ENCODE measurements at places on chromosomes 3 and 15.

- DNase-seq: no peak
Observed at GRCh38 chr3:10361375-10361774, 40.5 kb upstream of the SEC13 start.

GRCh38 chr15:80367661-80368060 is 36.5 kb upstream of the ARNT2 start:
- no peak for DNase-seq

GRCh38 chr15:78695854-78696253 is 54.8 kb upstream of the CHRNB4 start:
- no peak for DNase-seq

DNA sequence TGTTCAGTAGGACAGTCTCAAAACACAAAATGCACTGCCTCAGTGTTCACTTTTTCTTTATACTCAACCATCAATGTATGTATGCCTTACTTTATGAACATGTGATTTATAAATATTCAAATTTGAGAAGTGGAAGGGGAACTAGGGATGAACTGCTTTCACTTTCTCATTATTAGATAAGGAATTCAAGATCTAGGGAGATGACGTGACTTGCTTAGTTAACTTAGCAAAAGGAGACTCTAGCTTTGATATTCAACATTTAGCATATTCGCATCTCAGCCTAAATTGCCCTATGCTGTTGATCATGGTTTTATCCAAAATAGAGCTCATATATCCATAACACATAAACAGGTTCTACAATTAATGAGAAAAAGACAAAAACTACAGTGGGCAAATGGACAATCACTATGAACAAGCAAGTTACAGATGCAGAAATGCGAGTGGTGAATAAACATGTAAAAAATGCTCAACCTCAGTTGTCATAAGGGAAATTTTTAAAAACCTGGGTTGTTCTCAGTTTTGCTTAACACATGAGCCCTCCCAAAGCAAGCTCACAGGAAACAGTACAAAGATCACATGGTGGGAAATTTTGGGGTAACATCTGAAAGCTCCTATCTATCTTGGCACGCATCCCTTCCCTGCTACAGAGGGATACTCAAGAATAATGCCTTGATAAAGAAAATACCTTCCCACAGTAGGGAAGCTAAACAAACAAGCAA is 269.8 kb downstream of the THRB start:
- DNase-seq: no peak

DNA sequence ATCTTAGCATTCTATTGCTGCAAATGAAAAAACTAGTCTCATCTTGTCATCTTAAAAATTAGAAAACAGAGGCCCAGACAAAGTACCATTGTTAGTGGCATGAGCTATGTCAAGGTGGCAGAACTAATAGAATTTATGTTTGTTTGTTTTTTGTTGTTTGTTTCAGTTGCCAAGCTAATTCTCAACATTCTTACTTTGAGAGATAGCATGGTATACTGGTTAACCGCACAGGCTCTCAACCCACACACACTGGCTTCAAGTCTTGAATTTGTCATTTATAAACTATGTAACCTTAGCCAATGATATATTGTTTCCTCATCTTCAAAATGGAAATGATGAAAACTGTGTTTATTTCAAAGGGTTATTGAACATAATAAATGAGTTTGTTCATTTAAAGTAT is 367.6 kb upstream of the PLSCR5 start:
- DNase-seq: no peak

- no peak for DNase-seq
Observed at GRCh38 chr3:196645096-196645495, 5.6 kb downstream of the NRROS start.

DNA sequence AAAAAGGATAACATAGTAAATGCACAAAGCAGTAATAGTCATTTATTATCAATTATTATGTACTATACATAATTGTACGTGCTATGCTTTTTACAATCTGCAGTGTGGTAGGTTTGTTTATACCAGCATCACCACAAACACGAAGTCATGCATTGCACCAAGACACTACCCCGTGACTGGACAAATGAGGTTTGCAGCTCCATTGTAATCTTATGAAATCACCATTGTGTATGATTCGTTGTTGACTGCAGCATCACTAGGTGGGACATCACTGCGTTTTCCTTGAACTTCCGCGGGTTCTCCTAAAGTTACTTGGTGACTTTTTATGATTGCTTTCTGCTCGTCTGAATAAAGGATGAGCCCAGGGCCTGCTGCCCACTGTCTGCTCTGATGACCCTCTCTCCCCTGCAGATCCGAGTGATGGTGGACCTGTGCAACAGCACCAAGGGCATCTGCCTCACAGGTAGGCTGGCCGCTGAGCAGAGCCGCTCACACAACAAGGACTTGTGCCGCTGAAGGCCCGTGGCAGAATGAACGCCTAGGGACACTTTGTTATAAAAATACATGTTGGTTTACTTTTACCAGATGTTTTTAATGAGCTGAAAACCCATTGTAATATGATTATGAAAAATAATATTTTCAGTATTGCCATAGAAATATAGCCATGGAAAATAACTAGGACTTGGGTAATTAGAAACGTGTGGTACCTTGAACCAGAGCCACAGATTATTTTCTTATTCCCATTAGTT is 35.8 kb downstream of the GLDN start:
- no peak for DNase-seq

GRCh38 chr3:67470207-67470606 is 184.2 kb downstream of the SUCLG2 start:
- DNase-seq: no peak

DNA sequence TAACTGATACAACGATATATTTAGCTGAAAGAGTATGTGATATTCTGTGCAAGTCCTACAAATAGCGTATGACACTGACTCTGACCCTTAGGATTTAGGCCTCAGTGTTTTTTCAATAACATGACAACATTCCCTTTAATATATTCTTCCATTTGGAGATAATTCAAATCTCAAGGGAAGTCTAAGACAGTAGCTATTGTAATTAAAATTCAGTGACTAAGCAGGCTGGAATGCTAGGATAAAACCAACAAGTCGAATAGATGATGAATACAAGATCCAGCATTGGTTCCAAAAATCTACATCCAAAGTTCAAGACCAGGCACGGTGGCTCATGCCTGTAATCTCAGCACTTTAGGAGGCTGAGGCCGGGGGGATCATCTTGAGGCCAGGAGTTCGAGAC is 56.2 kb downstream of the QTRT2 start:
- DNase-seq: no peak

DNA sequence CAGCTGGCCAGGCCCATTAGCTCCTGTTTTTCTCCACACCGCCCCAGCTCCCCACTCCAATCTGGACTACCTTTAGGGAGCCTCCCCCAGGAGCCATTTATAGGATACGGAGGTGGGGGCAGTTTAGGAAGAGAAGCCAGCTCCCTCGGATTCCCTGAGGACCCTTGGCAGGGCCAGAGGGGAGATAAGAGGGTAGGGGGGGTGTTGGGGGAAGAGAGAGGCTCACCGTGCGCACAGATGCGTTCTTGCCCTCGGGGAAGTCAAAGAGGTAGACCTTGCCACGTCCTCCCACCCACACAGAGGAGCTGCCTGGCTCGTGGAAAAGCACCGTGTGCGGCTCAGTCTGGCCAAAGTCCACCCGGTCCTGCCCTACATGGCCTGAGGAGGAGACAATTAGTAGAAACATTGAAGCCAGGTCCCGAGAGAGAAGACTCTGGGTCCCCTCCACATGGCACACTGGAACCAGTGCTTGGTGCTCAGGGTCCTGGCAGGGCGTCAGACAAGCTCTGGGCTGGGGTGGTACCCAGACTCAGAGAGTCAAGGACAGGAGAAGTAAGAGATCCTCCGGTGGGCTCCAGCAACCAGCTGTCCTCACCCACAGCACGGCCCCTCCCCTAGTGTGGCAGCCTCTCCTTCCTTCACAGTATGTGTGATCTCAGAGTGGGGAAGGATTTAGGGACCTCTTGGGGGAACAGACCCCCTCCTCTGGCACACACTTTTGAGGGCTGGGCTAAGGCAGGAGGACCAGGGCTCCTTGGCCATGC is 15.0 kb downstream of the SEMA7A start:
- DNase-seq: no peak

DNA sequence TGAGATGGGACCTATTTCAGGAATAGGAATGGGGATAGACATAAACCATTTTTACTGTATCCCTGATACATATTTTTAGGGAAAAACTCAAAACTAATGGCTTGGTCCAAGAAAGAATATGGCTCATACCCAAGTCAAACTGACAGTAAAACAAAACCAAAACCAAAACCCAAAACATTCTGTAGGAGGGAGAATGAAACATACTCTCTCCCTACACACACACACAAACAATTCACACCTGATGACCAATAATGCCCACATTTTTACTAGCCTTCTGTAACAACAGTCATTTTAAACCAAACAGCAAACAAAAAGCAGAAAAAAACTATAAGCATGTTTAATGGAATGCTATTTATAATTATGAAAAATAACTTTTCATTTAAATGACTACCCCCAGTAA is 74.9 kb downstream of the NBEAL2 start:
- DNase-seq: no peak

DNA sequence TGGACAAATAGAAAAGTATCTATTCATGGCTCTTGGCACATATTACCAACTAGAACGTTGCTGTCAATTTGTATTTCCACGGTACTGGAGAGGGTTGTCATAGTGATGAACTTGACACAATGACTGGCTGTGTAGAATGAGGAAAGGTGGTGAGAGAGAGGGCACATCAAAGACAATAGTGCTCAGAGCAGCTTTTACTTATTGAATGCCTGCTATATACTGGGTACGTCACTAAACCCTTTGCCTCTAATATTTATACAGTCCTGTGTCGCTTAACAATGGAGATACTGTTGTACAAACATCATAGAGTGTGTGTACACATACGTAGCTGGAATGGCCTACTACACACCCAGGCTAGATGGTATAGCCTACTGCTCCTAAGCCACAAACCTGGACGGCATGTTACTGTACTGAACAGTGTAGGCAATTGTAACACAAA is 8.3 kb downstream of the TMPRSS7 start:
- no peak for DNase-seq

- peak; percentile 61 for DNase-seq
Observed at GRCh38 chr3:63351159-63352007, 73.3 kb downstream of the SYNPR start.

DNA sequence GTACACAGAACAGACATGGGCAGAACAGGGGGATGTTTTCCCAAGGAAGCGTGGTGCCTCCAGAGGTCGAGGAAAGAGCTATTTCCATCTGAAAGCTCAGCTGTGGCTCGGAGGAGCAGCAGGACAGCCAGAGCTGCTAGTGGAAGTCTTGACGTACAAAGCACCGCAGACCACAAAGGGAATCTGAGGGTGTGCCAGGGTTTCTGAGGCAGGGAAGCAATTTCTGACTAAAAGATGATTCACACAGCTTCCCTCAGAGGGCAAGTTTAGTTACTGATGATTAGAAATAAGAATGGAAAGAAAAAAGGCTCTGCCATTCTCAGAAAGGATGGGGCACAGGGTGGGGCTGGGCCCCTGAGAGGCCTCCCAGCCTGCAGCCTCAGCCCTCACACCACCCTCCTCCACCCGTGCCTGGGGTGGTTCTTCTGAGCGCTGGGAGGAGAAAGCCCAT is 45.8 kb upstream of the SEC13 start:
- DNase-seq: peak; percentile 83

DNA sequence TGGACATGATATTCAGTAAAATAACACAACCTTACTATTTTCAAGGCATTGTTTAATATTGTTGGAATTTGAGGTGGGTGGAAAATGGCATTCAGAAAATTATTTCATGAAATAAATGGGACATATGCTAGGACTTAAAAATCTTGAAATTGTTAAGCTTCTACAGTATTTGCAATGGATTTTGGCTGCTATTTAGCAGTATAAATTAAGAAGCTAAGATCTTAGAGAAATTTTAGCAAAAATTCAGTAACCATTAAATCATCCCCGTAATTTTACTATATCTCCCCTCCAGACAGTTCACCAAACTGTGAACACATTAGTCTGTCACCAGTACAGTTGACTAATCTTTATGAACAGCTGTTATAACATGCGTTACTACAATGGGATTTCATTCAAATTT is 8.2 kb downstream of the DIPK2A start:
- no peak for DNase-seq

GRCh38 chr15:37984368-37984767 is 49.9 kb downstream of the TMCO5A start:
- no peak for DNase-seq

- no peak for DNase-seq
Observed at GRCh38 chr3:67423722-67424121, 230.7 kb downstream of the SUCLG2 start.

- DNase-seq: no peak
Observed at GRCh38 chr3:28923994-28924393, 356.9 kb upstream of the RBMS3 start.

DNA sequence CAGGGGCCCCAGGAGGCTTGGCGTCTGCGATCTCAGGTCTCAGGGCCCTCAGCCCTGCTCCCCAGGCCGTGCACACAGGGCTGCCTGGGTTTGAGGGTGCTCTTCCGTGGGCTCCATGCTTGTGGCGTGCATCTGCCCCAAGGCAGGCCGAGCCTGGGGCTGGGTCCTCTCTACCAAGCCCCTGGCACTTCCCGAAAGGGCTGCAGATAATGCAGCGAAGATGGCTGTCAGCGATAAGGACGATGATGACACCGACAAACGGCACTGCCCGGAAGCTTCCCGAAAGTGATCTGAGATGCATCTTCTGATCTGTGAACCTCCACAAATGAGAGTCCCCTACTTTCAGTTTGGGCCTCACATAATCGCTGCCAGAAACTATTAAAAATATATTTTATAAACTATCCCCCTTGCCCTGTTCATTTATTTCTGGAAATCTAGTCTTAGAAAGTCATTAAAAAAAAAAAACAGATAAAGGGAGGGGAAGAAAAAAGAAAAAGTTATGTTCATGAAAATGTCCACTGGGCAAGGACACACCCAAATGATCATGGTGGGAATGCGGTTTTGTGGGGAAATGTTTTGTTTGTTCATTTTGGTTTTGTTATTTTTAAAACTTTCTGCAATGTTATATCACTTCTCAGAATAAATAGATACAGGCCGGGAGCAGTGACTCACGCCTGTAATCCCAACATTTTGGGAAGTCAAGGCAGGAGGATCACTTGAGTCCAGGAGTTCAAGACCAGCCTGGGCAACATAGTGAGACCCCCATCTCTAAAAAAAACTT is 51.5 kb downstream of the RPN1 start:
- no peak for DNase-seq

DNA sequence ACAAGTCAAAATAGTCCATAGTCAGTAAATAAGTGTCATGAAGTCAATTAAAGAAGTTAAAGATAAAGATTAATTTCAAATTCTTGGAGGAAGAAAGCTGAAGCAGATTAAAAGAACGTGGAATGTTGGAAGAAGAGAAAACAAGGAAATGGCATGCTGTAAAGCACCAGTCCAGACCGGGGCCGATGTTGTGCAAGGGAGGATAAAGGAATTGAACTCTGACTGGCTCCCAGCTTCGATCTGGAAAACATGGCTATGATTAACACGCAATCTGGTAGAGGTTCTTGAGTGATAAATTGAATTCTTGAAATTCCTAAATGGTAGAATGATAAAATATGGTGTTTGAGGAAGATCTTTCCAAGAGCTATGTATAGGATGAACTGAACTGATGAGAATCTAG is 194.4 kb downstream of the MEIS2 start:
- no peak for DNase-seq

- DNase-seq: no peak
Observed at GRCh38 chr3:162512488-162512887, 1015.9 kb downstream of the OTOL1 start.

- DNase-seq: no peak
Observed at GRCh38 chr3:72768006-72768441, 80.2 kb downstream of the SHQ1 start.

Data from Kasumi-1 (cell line).